ENCODE measurements at places on chromosomes 13 and 19. TPM values are rescaled to one million over a fixed set of nuclear protein-coding genes. Genes with fewer than 3 reads are reported as not detected.

DNA sequence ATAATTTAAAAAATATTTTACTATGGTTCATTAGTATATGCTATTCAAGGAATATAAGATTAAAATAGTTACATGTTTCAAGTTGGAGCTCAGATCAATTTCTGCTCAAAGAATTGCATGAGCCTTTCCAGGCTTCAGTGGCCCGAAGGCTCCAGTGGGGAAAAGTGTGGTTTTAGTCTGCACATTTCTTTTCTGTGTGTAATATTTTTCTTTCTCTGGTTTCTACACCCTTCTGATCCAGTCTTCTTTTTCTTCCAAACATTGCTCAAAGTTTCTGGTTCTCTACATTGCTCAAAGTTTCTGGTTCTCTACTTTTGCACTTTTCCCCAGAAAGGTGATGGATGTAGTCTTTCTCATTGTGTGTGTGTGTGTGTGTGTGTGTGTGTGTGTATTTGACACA is 64.7 kb upstream of the OXGR1 start:
- no peak for DNase-seq
- H3K4me1 ChIP-seq, result no peaks in the 10 kb centered on the region
- no peaks in the 10 kb centered on the region for H3K36me3 ChIP-seq

DNA sequence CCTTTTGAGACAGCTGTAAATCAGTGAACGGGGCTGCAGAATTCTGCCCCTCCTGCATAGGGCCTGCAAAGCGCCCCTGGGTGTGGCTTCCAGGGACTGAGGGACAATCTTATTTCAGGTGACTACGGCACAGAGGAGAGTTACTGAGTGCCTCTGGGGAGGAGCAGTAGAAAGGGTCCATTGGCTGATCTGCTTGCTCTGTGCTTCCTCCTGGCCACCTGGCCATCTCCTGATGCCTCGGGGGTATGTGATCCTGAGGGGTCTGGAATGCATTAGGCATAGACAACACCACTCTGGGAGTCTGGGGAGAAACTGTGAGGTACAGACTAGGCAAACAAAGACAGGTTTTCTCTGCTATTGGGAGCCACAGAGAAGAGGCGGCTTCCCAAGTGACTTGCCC is 2.8 kb downstream of the KCTD15 start:
- DNase-seq, result no peak
- peaks cover 6% of the 10 kb centered on the region for H3K4me1 ChIP-seq
- no peak overlapping the region for H3K4me3 ChIP-seq
- peaks cover 12% of the 10 kb centered on the region for H3K27me3 ChIP-seq
- no peak overlapping the region for H3K27ac ChIP-seq

GRCh38 chr13:113636266-113636963 is 21.6 kb downstream of the ATP4B start:
- no peak overlapping the region for H3K4me3 ChIP-seq
- H3K27ac ChIP-seq, result no peak overlapping the region
- peaks cover 2% of the 10 kb centered on the region for H3K27me3 ChIP-seq
- DNase-seq, result no peak

DNA sequence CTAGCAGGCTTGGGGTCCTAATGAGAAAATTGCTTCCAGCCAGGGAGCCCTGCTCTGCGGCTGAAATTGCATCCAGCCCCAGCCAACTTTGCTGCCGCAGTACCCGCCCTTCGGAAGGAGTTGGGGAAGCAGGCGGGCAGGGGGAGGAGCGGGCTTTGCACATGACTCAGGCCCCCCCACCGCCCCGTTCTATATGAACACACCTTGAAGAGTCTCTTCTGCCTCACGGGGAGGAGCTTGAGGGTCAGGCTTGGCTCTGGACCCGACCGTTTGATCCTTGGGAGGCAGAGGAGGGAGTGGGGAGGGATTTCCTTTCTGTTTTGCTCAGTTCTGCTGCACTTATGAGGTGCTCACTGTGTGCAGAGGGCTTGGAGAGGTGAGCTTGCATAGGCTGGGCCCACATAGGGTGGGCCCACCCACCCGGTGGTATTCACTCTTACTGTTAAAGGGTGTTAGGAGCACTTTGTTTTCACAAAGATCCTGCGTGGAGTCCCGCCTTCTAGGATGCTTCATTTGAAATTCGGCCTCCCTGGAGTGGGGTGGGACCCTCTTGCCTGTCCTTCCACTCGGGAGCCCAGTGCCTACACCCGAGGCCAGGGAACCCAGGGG is 46.5 kb downstream of the LYL1 start:
- H3K27ac ChIP-seq, result no peak overlapping the region
- peaks cover 14% of the 10 kb centered on the region for H3K4me1 ChIP-seq
- no peaks in the 10 kb centered on the region for H3K36me3 ChIP-seq
- DNase-seq, result no peak

DNA sequence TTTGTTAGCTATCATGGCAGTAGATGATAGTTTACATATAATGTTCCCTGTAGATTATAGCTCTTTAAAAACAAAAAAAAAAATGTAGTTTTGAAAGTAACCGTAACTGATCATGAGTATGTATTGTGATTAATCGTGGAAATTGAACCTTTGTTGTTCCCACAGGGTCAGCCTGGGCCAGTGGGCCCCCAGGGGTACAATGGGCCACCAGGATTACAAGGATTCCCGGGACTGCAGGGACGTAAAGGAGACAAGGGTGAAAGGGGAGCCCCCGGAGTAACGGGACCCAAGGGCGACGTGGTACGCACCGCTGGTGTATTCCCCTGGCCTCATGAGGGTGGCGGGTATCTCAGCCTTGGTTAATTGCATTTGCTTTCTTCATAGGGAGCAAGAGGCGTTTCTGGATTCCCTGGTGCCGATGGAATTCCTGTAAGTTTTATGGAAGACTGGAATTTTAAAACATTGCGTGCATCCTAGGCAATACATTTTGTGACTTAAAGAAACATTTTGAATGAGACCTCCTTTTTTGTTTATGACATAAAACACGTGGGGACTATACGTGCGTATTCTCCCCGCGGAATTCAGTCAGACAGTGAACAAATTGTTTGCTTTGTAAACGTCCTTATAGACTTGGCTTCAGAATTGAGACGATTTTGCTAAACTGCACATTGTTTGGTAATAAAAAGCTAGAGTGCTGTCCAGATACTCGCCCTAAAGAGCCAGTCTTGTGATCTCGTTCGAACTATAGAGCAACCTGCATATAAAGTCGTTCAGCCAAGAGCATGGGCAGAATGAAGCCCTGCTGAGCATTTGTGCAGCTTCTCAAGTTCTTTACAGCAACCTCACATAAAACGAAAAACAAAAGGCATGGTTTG is 117.7 kb downstream of the COL4A2 start:
- no peaks in the 10 kb centered on the region for H3K36me3 ChIP-seq
- H3K4me3 ChIP-seq, result no peak overlapping the region
- H3K27ac ChIP-seq, result no peak overlapping the region
- peaks cover 7% of the 10 kb centered on the region for H3K27me3 ChIP-seq
- peaks cover 11% of the 10 kb centered on the region for H3K4me1 ChIP-seq
- no peak for DNase-seq

- peaks cover 44% of the 10 kb centered on the region for H3K4me1 ChIP-seq
- no peak overlapping the region for H3K4me3 ChIP-seq
- no peak for DNase-seq
- H3K27me3 ChIP-seq, result no peaks in the 10 kb centered on the region
- H3K27ac ChIP-seq, result no peak overlapping the region
These were observed 31.6 kb downstream of the USP12 start for GRCh38 chr13:27140060-27140459.

DNA sequence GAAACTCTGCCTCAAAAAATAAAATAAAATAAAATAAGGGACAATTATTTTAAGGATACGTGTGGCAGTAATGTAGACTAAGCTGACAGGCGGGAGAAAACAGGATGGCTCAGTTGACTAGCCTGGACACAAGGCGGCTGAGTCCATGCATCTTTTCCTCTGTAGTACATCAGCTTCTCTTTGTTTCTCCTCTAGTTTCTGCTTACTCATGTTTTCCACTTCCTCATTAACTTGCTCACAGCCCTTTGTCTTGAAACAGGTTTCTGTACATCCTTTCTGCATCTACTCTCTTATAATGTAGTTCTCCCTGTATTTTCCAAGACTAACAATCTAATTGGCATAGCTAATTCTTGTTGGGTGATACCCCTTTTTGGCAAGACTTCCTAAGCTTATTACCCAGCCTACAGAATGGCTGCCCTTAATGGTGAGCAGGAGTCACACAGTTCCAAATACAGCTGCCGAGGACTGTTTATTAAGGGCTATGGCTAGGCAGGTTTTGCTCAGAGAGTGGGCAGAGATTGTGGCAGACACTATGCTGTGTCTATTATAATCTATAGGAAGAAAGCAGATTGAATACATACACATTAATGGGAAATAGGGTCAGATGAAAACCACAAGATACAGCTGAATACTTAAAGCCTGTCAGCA is 58.7 kb upstream of the KLF5 start:
- no peak for DNase-seq
- peaks cover 23% of the 10 kb centered on the region for H3K36me3 ChIP-seq

- peak; percentile 72 for DNase-seq
- peaks cover 4% of the 10 kb centered on the region for H3K27me3 ChIP-seq
- H3K4me3 ChIP-seq, result peak overlapping the region; percentile 89
These were observed 836 bp upstream of the BST2 start for GRCh38 chr19:17406046-17406886.

DNA sequence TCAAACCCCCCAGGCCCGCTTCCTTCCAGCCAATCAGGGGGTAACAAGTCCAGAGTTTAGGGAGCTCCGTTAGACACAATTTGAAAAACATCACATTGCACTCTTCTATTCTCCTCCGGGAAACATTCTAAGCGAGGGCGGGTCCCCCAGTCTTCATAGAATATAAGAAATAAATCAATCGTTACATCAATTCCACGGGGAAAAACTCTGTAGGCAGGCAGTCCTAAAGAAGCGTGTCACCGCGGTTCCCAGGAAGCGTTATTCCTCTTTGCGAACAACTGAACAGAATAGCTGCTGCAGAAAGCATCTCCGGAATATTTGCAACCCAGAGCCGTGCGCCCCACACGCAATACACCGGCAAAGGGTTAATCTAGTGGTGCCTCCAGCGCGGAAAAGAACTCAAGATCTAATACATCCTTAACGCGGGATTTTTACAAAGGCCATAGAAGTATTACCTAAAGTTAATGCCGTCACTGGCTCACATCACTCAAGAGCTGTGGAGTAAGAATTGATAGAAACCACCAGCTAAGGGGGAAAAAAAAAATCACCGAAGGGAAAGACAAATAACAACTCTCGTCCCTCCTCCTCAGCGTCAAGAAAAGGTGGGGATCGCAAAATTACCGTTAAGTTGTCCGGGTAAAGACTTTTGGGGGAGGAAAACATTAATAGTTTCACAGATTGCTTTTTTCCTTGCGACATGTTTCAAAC is 65.1 kb downstream of the KCNRG start:
- H3K27ac ChIP-seq, result peak overlapping the region; percentile 97
- no peaks in the 10 kb centered on the region for H3K36me3 ChIP-seq
- peaks cover 26% of the 10 kb centered on the region for H3K27me3 ChIP-seq
- DNase-seq, result peak; percentile 66
- peak overlapping the region; percentile 96 for H3K4me3 ChIP-seq

DNA sequence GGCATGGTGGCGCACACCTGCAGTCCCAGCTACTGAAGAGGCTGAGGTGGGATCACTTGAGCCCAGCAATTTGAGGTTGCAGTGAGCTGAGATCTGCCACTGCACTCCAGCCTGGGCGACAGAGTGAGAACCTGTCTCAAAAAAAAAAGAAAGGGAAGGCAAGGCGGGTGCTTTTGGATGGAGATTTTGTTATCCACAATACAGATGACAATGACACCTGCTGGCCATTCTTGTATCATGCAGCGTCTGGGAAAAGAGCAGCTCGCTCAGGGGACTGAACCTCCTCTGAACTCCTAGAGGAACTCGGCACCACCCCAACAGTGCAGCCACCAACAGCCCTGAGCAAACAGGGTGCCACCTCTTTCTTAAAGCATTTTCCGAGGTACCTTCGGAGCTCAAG is 22.8 kb downstream of the HAUS8 start:
- no peaks in the 10 kb centered on the region for H3K27me3 ChIP-seq
- no peak overlapping the region for H3K4me3 ChIP-seq
- no peaks in the 10 kb centered on the region for H3K4me1 ChIP-seq
- H3K36me3 ChIP-seq, result peaks cover 10% of the 10 kb centered on the region
- no peak for DNase-seq

DNA sequence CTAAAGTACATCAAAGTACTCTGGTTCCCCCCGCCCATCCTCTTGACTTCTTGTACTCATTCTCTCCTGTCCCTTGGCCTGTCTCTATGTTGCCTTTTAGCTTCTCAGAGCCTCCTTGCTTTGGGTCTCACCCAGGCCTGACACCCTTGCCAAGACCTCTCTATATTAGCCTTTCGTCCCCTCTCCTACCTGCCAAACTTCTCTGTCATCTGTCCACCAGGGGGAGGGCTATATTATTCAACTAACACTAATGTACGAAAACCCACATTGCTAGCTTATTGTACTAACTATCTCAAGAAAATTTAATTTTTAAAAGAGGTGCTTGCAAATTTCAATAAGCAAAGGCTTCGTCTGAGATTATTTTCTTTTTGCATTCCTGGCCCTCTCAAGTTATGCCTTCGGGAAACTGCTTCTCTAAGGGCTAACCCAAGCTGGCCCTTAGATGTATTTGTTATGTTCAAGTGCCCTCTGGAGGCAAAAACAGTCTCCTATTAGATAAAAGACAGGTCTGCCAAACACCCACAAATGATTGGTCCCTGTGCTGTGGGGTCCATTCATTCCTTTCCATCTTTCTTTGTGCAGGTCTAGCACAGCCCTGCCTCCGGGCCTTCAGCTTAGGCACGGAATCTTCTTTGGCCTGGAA is 6.3 kb upstream of the MRPS31 start:
- H3K4me1 ChIP-seq, result peaks cover 26% of the 10 kb centered on the region
- no peaks in the 10 kb centered on the region for H3K36me3 ChIP-seq
- DNase-seq, result peak; percentile 64
- H3K27me3 ChIP-seq, result peaks cover 3% of the 10 kb centered on the region
- peak overlapping the region; percentile 97 for H3K27ac ChIP-seq

GRCh38 chr19:42524250-42524649 is 4.0 kb downstream of the CEACAM1 start:
- H3K4me3 ChIP-seq, result no peak overlapping the region
- H3K27me3 ChIP-seq, result peaks cover 4% of the 10 kb centered on the region
- H3K27ac ChIP-seq, result no peak overlapping the region
- H3K4me1 ChIP-seq, result peaks cover 10% of the 10 kb centered on the region

DNA sequence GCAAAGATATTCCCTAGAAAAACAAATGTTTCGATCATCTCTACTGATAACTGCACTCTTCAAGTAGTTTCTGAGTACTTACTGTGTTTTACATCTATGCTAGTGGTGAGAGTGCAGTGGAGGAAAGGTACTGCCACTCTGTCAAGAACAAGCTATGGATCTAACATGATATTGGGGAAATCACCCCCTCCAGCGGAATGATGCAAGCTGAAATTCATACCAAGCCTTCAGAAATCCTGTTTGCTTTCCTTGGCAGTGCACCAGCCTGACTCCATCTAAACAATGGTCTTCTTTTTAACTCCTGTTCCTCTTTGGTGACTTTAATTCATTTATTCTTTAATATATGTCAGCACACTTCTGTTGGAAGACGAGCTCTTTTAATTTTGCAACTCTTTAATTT is 238.0 kb downstream of the PCDH9 start:
- H3K27me3 ChIP-seq, result no peaks in the 10 kb centered on the region
- no peak overlapping the region for H3K27ac ChIP-seq
- no peak overlapping the region for H3K4me3 ChIP-seq
- H3K4me1 ChIP-seq, result peaks cover 7% of the 10 kb centered on the region
- no peak for DNase-seq

- H3K27me3 ChIP-seq, result peaks cover 4% of the 10 kb centered on the region
- H3K36me3 ChIP-seq, result no peaks in the 10 kb centered on the region
- no peak overlapping the region for H3K27ac ChIP-seq
- H3K4me1 ChIP-seq, result peaks cover 29% of the 10 kb centered on the region
These were observed 11.1 kb downstream of the ZC3H4 start for GRCh38 chr19:47102346-47103060.

CNFN gene
- polyA plus RNA-seq, result 3.3 TPM

TEX30 gene
- polyA plus RNA-seq, result 24.5 TPM

KXD1 gene
- 85.9 TPM for polyA plus RNA-seq

GPR183 gene
- 87.1 TPM for polyA plus RNA-seq

ACP5 gene
- polyA plus RNA-seq, result 13.9 TPM

All from immature natural killer cell (primary cell).